Central memory CD8-positive, alpha-beta T cell (primary cell): ENCODE measurements at places on chromosomes 16 and 17.

- peak; percentile 88 for DNase-seq
These were observed 83.4 kb downstream of the GAS7 start for GRCh38 chr17:10114931-10115535.

GRCh38 chr17:78650093-78650715 is 73.0 kb upstream of the DNAH17 start:
- DNase-seq = no peak

DNA sequence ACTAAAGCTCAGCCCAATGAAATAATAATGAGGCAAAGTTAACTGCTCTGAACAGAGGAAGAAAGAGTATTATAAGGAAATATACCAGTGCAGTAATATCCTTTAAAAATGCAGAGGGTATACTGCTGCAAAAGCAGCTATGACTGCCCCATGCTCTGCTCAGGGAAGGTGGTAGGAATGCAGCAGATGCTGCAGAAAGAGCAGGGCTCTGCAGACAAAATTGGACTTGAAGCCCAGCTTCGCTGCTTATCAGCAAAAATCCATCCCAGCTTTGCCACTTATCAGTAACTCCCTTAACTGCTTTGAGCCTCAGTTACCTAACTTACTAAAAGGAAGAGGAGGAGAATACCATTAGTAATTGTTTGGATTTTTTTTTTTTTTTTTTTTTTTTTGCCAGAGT is 533.8 kb upstream of the CDH5 start:
- no peak for DNase-seq

DNA sequence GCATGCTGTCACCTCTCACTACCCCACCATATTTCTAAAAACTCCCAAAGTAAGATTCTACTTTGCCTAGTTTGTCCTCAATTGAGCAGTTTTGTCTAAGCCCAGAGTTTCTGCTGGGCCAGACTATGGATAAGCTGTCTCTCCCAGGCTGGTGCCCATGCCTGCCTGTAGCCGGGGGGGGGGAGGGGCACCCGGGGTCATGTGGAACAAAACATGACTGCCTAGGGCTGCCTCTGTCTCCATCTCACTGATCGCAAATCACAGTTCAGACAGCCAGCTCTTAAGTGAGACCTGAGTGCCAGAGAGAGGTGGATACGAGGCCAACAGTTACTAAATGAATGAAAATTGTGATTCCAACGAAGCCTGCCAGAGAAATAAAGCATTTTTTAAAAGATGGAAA is 78.8 kb upstream of the RPRML start:
- no peak for DNase-seq

- DNase-seq = no peak
These were observed 33.5 kb downstream of the PPM1E start for GRCh38 chr17:58789160-58789559.

DNA sequence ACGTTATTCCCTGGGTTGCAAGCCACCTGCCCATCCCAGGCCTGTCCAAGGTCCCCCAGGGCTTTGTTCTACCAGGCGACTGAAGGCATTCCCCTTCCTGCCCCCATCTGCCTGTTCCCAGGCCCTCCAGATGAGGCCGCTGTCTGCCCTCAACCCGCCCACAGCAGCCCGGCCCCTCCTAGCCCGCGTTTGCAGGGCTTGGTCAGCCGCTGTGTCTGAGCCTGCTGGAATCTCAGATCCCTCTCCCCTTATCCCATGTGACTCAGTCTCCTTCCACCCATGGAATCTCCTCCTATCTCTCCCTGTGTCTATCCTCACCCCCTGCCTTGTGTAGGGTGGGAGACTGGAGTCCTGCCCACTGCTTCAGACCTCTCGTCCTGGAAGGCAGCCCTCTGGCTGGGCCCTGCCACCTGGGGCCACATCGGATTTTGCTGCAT is 186.0 kb upstream of the TNRC6C start:
- DNase-seq = peak; percentile 54

- DNase-seq = no peak
These were observed 116.0 kb downstream of the RPTOR start for GRCh38 chr17:80660527-80661198.

GRCh38 chr16:81778861-81779535 is at the start of gene PLCG2:
TSS of gene PLCG2 (plus strand) at chr16:81779291. CDS start at chr16:81785990, 6,699 bp downstream.
- DNase-seq = peak; percentile 59

- no peak for DNase-seq
These were observed 55.2 kb downstream of the GAN start for GRCh38 chr16:81369888-81370504.

- no peak for DNase-seq
These were observed 78.2 kb upstream of the TMEM97 start for GRCh38 chr17:28240688-28241340.
